Endothelial cell of umbilical vein (primary cell): ENCODE measurements at places on chromosomes 11 and 22. TPM values are rescaled to one million over a fixed set of nuclear protein-coding genes. Genes with fewer than 3 reads are reported as not detected.

TBX1 gene
- total RNA-seq = 30.2 and 38.2 TPM in 2 replicates

LMNTD2 gene
- 1.8 and 2.1 TPM in 2 replicates for total RNA-seq

POLA2 gene
- 24.0 and 25.4 TPM in 2 replicates for total RNA-seq

ANO9 gene
- 0.12 TPM in 1 of 2 replicates, not detected in the other for total RNA-seq
